ENCODE measurements at places on chromosomes 6 and 20.

DNA sequence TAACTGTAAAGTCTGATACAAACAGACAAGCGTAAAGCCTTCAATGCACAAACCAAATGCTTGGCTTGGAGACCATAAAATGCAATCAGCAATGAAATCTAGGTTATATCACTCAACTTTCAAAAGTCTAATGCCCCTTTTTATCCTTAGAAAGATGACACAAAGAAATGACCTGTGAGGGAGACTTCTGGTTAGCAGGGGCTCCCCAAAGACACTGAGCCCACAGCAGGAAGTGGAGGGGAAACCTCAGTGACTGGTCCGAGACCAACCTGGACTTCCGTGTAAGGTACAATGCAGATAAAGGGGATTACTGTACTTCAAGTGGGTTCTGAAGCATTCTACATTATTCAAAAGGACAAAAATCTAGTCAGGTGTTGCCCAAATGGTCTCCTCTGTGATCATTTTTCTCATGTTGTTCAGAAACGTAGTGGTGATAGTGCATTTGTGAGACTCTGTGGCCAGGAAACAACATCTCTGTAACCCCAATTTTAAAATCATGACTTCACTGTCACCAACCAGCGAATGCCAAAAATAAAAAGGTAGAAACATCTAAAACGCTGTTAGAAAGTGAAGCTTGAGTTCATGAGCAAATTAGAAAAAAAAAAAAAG is 88.2 kb downstream of the HIVEP2 start:
- DNase-seq, result no peak

DNA sequence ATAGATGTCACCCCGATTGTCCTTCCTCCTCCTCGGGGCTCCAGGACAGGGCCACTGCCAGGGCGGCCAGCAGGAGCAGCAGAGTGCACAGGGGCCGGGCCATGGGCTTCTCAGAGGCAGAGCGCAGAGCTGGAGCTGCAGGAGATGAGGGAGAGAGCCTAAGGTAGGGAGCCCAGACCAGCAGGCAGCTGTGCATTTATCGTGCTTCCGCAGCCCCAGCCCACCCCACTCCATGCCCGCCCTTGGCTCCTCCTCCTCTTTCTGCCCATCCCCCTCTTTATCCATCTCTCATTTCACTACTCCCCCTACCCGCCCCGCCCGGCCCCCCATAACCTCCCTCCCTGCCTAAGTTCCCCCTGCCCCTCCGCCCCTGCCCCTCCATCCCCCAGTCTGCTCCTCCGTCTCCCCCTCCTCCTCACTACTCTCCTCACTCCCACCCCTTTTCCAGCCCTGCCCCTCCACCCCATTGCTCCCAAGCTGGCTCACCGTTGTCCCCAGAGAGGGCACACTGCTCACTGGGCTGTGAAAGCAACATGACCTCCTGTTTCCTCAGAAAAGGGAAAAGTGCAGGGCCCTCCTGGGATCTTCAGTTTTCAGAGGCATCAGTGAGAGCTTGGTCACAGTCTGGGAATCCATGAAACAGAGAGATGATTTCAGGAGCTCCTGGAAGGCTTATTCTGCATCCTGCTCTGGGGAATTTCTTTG is 25.5 kb upstream of the CST1 start:
- no peak for DNase-seq

- DNase-seq, result no peak
Measured at GRCh38 chr6:111918825-111919224, 45.6 kb upstream of the FYN start.

- DNase-seq, result no peak
Measured at GRCh38 chr6:5541751-5542432, 280.6 kb downstream of the FARS2 start.

DNA sequence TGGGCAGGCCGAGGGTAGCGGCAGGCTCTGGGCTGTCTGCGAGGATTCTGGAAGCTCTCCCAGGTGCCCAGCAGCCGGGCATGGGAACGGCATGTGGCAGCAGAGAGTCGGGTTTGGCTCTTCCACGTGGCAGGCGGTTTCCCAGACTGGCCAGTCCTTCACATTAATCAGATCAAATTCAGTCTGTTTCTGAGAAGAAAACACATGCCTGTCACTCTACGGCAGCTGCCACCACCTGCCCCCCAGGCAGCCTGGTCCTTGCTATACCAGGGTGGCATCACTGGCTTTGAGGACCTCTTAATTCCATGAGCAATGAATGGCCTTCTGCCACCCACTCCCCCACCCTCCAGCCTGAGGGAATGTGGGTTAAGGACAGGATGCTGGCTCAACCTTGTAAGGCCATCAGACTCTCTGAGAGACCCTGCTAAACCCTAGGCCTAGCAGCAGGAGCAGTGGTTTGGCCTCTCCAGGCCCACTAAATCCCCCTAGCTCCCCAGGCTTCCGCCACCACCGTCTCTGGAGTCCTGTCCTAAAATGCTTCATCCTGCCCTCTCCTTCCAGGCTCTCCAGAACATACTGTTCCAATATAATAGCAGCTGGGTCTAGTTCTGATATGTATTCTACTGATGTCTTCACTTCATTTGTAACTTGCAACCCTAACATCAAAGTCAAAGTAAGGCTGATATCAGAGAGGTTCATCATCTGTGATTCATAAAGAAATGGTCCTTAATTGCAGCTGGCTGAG is 47.8 kb downstream of the PLCG1 start:
- no peak for DNase-seq

DNA sequence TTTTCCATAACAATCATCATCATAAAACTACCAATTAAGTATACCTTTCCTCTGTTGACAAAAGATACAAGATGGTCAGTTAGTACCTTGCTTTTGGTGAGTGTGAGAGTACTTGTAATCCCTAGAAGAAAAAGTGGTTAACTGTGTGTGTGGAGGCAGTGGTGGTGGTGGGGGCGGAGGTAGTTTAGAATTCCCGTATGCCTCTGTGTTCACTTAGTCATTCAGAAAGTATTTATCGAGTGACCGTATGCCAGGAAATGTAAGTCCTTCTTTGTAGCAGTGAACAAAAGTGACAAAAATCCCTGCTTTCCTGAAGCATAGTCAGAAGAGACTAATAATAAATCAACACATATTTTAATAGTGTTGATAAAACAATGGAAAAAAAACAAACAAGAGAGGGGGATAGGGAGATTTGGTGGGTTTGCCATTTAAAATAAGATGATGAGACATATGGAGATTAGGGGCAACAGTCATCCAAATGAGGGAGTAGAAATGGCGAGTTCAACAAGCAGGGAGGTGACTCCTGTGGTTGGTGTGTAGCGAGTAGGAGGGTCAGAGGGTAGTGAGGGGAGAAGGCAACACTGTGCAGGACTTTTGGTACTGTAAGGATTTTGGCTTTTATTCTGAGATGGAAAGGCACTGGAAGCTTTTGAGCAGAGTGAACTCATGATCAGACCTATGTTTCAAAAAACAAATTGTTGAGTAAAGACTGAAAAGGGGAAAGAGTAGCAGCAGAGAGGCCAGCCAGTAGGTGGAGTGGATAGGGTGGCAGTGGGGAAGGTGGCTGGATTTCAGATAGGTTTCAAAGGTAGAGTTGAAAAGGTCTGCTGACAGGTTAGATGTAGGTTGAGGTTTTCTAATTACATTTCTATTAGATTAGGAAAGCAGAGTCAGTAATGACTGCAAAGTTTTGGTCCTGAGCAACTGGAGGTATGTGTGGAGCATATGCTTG is 40.3 kb upstream of the SIM1 start:
- no peak for DNase-seq

GRCh38 chr20:50843331-50844276 is 48.7 kb downstream of the BCAS4 start:
- DNase-seq, result no peak

DNA sequence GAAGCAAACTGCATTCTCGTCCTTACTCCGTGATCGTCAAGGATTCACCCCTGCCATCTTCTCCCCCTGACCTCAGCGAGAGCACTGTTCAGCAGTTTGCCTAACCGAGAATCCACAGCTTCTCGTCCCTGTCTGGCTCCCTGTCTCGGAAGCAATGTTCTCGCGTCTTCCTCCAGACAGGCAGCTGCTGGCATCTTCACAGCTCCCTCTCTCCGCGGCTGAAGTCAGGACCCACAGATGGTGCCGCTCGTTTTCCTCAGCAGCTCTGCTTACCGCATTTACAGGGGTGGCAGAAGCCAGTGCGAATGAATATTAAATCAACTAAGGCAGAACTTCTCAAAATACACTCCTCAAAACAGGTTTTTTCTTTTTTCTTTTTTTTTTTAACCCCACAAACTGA is 18.9 kb upstream of the SLC22A2 start:
- no peak for DNase-seq

- DNase-seq, result no peak
Measured at GRCh38 chr6:23647045-23647444, 479.0 kb upstream of the NRSN1 start.

- no peak for DNase-seq
Measured at GRCh38 chr6:36769676-36770499, 69.4 kb downstream of the CPNE5 start.

- no peak for DNase-seq
Measured at GRCh38 chr6:132515386-132515785, 2.5 kb upstream of the STX7 start.

Data from COR-L47 (cell line).